Activated CD8-positive, alpha-beta memory T cell treated with anti-CD3 and anti-CD28 coated beads, Interleukin-2, amount 50 U/mL, for 4 hours (primary cell): ENCODE measurements at places on chromosomes 7 and 10.

- DNase-seq, result no peak
Observed at GRCh38 chr7:24510759-24511158, 62.5 kb upstream of the PALS2 start.

GRCh38 chr7:138663725-138664710 is 37.1 kb downstream of the SVOPL start:
- DNase-seq, result no peak

DNA sequence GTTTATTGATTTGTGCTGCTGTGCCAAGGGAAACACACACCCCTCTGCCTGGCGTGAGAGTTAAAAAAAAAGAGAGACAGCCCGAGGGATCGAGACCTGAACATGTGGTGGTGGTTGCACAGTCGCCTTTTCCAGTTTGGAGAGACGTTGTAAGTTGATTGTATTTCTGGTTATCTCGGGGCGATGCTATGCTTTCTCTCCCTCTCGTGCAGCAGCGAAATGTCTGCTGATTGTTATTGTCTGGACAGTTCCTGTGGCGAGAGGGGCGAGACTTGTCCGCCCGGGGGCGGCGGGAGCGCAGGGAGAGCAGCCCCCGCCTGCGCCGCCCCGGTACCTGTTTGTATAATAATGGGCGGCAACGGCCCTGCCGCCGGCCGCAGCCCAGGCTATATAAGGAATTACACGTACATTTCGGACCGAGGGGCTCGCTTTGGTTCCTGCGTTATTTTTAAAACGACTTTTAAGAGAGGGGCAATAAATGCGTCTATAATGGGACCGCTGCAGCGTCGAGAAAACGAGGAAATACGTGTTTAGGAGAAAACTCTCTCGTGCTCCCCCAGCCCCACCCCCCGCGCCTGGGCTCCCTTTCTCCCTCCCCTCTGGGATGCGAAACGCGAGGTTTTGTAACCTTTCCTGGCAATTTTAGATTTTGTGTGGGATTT is 1.7 kb downstream of the ZEB1 start:
- DNase-seq, result peak; percentile 20

DNA sequence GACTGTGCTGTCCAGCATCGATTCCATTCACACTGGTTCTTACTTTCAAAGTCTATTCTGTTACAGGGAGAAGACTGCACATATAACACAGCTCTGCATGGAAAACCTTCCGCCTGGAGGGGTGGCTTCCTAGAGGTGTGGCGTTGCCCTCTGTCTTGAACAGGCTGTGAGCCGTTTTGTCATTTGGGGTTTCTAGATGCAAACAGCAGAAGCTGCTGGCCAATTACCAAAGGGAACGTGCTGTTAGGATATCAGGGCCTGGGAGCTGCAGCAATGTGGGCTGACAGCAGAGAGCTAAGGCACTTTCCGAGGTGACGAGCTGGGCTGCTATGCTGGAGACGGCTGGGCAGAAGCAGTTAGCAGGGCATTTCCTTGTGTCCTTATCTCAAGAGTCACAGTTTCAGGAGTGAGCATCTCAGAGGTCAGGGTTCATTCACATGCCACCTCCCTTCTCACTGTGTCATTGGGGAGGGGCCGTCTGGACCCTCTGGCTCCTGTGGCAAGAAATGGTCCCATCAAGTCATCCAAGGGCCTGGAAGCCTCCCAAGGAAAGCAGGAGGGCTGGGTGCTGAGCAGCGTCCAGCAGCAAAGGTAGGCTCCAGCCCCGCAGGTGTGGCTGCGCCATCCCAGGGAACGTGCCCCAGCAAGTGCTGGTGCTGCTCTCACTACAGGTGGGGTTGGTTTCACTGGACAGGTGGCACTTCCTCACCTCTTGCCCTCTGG is 106.5 kb downstream of the WDR37 start:
- DNase-seq, result no peak

DNA sequence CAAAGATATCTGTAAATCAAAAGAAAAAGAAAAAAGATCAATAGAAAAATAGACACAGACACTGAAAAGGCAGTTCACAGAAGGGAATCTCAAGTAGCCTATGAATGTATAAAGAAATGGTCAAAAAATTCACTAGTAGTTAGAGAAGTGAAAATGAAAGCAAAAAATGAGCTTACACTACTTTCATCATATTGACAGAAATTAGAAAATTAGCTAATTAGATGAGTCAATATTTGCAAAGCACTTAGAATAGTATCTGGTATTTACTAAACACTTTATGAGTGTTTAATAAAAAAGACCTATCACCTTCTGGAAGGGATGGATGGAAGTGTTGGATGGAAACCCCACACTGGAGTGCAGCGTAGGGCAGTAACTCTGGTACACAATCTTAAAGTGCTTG is 1.7 kb upstream of the CFAP58 start:
- no peak for DNase-seq

DNA sequence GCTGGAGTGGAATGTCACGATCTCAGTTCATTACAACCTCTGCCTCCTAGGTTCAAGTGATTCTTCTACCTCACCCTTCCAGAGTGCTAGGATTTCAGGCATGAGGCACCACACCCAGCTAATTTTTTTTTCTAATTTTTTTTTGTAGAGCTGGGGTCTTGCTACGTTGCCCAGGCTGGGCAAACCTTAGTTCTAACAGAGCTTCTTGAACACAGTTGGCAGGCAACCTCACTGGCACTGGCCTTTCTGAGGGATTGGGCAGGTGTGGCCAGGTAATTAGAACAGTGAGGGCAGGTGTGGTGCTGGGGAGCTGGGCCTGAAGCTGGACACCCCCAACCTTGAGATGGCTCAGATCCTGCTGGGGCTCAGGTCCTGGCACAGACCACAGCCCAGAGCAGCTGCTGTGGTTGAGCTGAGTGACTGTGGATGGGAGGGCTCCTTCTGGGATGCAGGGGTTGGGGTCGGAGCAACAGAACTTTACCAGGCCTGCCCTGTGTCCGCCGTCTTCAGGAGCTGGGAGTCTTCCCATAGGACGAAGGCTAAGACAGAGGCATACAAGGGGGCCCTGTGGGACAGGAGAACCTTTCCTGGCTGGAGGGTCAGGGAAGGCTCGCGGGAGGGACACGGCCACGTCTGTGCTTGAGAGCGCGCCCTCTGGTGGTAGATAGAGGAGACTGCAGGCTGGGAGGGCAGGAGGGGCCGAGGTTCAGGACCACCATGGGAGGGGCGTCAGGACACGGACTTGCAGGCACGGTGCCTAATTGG is 48.2 kb downstream of the COL26A1 start:
- peak; percentile 41 for DNase-seq

DNA sequence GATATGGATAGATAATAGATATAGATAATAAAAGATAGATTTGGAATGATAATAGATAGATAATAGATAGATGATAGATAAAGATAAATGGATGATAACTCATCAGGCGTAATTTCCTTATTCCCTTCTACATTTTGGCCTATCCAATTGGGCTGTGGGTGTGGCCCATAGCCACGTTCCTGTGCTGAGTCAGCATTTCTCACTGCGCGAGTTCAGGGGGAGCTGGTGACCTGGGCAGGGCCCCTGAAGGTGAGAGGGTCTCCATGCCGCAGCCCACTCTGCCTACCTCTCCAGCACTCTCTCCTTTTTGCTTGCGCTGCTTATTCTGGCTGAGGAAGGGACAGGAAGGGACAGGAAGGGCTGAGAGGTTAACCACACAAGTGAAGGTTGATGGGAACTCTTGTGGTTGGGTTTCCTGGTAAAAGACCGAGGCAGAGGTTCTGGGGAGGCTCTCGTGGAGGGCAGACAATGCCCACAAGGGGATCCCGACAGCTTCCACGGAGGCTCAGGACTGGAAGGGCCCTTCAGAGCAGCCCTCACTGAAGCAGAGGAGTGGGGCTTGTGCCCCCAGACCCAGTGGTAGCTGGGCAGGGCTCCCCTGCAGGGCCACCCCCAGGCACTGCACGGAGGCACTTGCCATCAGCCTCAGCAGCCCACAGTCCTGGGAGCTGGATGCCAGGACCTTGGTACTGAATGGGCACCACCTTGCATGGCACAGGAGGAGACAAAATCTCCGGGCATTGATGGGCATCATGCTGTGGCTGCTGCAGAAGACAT is 247.3 kb upstream of the PITRM1 start:
- DNase-seq, result no peak

DNA sequence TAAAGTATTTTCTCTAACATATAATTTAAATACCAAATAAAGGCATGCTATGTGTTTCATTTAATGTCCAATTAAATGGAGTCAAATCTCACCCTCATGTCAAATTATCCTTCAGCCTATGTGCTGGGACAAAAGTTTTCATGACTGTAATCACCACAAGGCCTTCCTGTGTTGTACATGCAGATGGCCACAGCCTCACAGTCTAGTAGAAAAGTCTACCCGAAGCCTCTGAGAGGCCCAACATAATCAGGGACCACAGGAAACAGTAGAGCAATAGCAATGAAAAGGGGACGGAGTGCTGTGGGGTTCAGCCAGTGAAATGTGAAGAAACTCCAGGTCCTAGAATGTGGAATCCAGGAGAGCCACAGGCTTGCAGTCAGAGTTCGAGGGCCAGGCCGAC is 140.2 kb upstream of the KLF6 start:
- no peak for DNase-seq

- DNase-seq, result no peak
Observed at GRCh38 chr7:47786557-47787248, 161.6 kb downstream of the PKD1L1 start.

- no peak for DNase-seq
Observed at GRCh38 chr7:19107356-19108146, 9.9 kb downstream of the TWIST1 start.

GRCh38 chr10:133364645-133365431 is 7.0 kb upstream of the FUOM start:
- DNase-seq, result no peak

- no peak for DNase-seq
Observed at GRCh38 chr7:85030893-85031292, 156.0 kb downstream of the SEMA3D start.

DNA sequence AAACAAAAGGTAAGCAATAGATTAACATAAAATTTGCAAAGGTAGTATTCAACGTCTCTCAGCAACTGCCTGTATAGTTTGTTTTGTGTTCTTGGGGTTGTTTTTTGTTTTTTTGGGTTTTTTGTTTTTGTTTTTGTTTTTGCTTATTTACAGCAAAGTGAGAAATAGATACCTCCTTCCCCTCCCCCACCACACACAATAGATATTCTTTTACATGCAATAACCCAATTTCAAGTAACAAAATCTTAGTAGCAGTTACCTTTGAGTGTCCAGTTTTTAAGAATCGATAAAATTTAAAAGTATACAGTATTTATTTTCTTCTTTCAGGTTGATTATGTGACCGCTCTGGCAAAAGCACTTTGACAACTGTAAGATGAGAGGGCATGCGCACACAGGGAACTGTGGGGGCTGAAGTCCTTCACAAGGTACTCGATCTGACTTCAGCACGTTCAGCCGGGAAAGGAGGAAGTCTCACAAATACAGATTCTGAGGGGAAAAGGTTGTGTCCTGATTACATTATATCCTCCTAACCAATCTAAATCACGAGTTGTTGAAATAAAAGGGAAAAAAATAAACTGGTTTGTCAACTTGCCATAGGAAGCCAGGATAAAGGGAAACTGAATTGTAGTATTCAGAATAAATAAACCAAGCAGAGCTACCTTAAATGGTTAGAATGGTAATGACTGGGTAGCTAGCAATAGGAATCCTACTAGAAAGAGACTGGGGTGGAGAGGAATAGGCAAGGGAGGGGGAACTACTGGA is 47.8 kb downstream of the CPEB3 start:
- DNase-seq, result peak; percentile 39

DNA sequence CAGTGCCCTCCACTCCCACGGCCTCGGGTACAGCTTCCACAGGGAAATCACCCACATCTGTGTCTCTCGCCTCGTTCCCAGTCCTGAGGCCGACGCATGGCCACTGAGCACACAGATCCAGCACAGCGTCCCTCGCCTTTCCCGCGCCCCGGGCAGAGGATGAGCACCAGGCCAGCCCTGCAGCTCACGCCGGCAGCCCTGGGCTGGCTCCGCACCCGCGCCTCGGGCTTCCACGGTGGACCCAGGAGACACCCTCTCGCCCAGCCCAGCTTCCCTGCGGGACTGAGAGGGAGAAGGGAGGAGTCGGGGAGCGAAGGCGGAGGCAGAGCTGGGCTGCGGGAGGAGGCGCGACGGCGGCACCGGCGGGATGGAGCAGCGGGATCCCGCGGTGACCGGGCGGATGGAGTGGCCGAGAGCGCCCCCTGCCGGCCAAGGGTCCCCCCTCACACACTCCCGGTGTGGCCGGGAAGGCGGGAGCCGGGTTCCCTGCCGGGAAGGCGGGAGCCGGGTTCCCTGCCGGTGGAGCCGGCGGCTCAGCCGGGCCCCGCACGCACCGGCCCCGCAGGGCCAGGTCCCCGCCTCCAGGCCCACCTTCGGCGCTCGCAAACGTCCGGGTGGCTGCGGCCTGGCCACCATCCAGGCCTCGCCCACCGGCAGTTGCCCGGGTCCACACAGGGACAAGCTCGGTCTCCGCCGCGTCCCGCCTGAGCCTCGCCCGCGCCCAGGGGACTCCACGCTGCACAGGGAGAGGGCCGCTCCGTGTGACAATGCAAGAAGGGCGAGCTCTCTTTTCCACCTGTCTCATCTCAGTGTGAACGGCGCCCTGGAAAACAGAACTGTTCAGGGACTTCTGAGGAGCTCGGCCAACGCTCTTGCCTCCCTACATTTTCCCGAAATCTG is 110.3 kb upstream of the LANCL2 start:
- DNase-seq, result peak; percentile 75

DNA sequence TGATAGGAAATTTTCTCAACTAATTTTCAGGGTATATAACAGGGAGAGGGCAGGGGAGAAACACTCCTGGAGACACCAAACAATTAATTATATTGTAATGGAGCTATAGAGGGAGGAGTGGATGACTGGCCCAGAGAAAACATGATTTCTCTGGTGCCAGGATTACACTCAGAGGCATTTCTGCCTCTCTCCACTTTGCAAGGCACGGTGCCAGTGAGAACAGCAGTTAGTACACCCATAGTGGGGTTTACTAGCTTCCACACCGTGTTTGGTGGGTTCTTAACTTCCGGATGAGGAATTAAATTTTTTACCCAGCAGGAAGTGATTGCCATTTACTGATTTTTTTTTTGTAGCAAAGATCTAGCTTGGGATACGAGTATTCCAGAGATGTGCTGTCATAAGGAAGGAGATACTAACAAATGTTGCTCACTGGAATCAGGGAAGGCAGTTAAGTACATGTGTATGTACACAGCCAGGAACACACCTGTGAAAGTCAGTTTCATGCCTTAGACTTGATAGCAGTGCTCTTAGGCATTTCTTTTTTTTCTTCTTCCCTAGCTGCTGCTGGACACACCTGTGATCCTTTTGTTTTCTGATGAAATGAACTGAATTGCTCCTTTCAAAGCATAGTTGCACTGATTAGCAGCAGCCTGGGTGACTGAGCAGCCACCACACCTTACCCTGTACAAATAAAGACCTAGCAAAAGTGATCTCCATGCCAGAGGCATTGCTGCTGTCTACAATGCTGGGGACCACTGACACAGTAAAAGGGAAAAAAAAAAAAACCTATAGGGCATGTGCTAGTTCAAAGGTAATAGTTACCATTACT is 58.1 kb downstream of the POLL start:
- DNase-seq, result no peak

DNA sequence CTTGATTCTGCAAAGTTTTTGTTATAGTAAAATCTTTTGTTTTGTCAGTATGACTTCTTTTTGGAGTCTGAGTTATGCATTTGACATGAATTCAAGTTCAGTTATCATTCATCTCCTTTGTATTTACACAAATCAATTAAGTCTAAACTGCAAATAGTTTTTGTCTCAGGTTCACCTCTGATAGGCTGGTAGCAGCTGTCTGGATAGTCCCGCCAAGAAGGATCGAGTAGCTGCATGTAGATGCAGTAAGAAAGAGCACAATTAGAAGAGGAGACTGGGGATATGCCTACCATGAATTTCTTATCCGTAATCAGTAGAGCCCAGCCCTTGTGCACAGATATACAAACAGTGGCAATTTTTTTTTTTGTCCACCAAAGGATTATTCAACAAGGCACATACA is 392.5 kb upstream of the ETV1 start:
- DNase-seq, result no peak
